SJSA1 (cell line): ENCODE measurements at places on chromosomes 4 and X. TPM values are rescaled to one million over a fixed set of nuclear protein-coding genes. Genes with fewer than 3 reads are reported as not detected.

DNA sequence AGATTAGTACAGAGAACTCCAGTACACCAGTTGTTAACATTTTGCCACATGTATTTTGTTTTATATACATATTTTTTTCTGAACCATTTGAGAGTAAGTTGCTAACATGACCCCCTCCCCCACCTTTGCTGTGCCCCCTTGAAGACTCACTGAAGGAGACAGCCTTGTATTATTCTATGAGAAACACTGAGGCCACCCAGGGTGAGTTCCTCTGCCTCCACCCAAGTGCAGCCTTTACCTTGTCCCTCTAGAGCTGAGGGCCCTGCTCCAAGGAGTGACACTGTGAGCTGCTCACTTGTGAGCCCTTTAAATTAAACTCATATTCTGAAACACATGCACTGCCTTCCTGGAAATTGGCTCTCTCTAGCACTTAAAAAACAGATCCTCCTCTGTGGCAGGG, 21.1 kb downstream of the KIT start:
- DNase-seq: no peak

DNA sequence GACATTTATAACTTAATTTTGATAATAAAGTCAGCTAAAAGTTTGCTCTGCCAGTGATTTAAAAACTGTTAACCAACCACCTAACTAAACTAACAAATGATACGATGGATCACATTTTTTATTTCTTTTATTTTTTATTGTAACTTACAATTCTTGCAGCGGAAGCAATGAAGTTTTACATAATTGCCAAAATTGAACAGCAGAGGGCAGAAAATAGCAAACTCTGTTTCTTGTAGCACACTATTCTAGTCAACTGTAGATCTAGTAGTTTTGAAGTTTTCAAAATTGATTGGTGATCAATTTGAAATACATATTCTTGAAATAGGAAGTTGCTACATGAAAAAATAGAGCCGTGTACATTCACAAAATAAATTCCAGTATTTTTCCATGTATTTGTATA, 2.8 kb upstream of the GRIA2 start:
- DNase-seq: no peak

DNA sequence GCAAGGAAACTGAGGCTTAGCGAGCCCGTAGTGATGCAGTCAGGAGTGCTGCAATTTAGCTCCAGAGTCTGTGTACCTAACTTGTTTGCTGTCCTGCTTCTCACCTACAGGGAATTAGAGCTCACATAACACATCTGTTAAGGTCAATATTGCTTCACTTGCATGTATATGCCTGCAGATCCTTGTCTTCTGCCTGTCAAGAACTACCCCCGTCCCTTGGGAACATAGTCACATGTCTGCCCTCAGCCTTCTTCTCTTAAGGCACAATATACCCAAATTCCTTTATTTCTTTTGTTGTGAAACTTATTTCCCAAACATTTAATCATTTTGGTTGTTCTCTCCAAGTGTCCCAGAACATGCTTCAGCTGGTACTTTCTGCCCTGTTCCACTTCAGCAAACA, 103.3 kb upstream of the LEF1 start:
- no peak for DNase-seq

GRCh38 chr4:40373636-40374035, 38.5 kb downstream of the CHRNA9 start:
- DNase-seq: no peak

RNF150 gene
- total RNA-seq: 6.7 and 26.1 TPM in 2 replicates

DNA sequence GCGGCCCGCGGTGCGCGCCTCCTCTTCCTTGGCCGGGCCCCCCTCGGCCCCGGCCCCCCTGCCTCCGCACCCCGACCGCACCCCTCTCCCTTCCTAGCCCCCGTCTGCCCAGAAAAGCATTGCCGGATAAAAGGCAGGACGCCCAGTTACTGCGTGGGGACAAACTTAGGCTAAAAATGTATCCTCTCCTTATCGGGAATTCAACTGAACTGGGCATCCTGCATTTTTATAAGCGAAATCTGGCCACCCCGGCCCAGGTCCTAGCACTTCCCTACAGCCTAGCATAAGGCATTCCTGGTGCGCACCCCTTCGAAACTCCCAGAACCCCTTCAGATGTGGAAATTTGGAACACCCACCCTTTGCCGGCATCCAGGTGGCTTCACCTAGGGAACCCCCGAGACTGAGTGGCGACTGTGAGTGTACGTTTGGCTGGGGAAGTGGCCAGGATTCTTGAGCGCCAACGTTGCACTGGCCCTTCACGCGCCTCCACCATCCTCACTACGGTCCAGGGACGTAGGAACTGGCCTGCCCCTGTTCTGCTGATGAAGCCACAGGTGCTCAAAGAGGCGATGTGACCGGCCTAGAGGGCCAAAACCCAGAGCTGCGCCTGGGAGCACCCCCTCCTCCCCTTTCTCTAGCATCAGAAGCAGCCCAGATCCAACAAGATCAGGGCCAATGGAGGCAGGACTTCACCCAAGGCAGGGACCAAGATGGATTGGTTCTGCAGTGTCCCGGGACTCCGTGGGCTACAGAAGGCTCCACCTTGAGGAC, 5.7 kb upstream of the RNF4 start:
- DNase-seq: no peak

ABLIM2 gene
- total RNA-seq: 0.13 TPM in 1 of 2 replicates, not detected in the other

XAGE1A gene
- total RNA-seq: not detected in 2 replicates

DNA sequence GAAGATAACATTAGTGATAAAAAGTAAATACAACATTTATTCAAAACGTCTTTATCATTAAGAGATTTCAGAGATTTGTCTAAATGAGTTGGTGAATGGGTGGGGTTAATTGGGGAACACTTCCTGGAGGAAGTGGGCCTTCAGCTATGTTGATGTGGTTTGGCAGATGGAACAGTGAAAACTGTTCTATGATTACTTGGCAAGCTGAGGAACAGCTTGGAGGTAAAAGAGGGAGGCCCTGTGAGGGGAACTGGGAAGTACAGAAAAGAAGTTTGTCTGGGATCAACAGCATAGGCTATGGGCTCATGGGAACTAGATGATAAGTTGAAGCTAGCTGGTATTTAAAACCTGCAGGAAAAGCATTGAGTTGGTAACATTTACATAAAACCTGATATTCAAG, 26.0 kb downstream of the OCRL start:
- no peak for DNase-seq
